ENCODE measurements at places on chromosomes 11 and 22.

- no peak for DNase-seq
These were observed 34.2 kb downstream of the POLD3 start for GRCh38 chr11:74626604-74627003.

GRCh38 chr11:70460964-70461363 lies 62.6 kb downstream of the CTTN start:
- DNase-seq = no peak

- DNase-seq = no peak
These were observed 58.4 kb upstream of the ZC3H12C start for GRCh38 chr11:110034806-110035205.

- no peak for DNase-seq
These were observed 48.8 kb downstream of the ARHGAP32 start for GRCh38 chr11:129143335-129143734.

- no peak for DNase-seq
These were observed 40.0 kb upstream of the ABTB2 start for GRCh38 chr11:34397811-34398210.

GRCh38 chr11:35594680-35595079 lies 23.6 kb upstream of the FJX1 start:
- no peak for DNase-seq

- DNase-seq = no peak
These were observed 11.5 kb downstream of the PTPRJ start for GRCh38 chr11:47991894-47992293.

DNA sequence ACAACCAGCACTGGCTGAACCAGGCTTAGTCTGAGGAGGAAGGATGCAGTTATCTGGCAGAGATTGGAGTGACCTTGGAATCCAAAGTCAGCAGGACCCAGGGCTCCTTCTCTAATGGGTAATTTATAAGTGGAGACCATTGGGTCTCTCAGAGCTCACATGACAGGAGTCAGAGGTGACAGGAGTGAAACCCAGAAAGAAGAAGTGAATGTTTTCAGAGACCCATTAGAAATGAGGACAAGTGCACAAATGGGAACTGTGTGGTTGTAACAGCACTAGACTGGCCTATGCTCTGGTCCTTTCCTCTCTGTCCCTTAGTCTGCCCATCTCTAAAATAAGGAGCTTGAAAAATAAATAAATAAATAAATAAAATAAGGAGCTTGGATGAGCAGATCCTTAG lies 107.4 kb downstream of the SERGEF start:
- no peak for DNase-seq

GRCh38 chr11:109508943-109509342 lies 87.0 kb downstream of the C11orf87 start:
- no peak for DNase-seq

GRCh38 chr11:38950867-38951266 lies 2352.8 kb upstream of the RAG2 start:
- DNase-seq = no peak

GRCh38 chr11:111922803-111923202 lies 4.1 kb downstream of the C11orf52 start:
- DNase-seq = no peak

- no peak for DNase-seq
These were observed 565.2 kb downstream of the BUD13 start for GRCh38 chr11:116207421-116208141.

- no peak for DNase-seq
These were observed 88.0 kb downstream of the DLG2 start for GRCh38 chr11:85539029-85539689.

DNA sequence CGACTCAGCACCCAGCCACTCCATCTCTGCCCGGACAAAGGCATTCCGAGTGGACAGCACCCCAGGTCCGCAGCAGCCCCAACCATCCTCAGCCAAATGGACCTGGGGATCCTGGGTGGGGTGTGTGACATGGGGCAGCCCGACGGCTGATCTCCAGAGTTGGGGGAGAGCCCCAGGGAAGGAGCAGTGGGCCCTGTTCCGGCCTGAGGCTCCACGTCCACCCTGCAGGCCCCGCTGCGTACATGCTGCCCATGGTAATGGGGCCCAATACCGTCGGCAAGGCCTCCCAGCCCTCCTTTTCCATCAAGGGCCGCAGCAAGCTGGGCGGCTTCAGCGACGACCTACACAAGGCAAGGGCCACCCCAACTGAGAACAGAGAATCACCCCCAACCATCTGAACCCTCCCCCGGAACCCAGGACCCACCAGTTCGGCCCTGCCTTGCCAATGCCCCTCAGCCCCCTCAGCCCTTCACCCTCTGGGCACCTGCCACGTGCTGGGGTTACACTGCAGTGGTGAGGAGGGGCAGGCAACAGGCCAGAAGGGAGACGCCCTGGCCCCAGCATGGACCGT lies 5.4 kb downstream of the SCGB1C1 start:
- no peak for DNase-seq

GRCh38 chr11:121661880-121662486 lies 209.2 kb upstream of the SORL1-AS1 start:
- no peak for DNase-seq

GRCh38 chr11:16860617-16861016 lies 122.2 kb downstream of the C11orf58 start:
- DNase-seq = no peak

DNA sequence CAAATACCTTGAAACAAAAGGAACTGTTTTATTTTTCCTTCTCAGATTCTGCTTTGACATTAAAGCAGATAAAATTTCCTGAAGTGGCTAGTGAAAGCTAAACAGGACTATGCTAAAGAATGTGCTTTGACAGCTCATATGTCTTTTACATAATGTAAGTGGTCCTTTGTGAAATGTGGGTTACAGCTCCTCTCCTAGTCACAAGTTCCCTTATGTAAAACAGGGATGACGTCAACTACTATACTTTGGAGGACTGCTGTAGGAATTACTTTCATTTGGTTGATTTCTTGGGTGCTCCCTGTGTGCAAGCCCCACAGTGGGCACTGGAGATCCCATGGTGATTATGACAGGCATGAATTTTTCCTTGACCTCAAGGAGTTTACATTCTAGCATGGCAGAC lies 216.6 kb upstream of the NARS2 start:
- DNase-seq = no peak

GRCh38 chr11:40273192-40273732 lies 1186.2 kb downstream of the LRRC4C start:
- DNase-seq = no peak

DNA sequence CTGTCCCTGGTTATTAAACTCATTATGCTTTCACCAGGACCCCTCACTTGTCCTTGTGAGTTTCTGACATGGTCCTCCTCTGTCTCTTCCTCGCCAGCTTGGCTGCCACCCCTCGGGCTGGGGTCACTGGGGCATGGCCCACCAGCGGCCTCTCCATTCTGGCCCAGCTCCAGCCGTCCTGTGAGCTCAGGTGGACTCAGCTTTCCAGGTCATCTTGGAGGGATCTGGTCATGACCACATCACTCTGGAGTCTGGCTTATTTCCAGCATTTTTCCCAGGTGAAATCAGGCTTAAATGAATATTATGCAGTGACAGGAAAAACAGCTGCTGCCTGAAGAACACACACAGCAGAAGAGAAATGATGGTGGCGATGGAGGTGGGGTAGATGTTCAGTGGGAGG lies 224.5 kb downstream of the ADAMTS15 start:
- no peak for DNase-seq

DNA sequence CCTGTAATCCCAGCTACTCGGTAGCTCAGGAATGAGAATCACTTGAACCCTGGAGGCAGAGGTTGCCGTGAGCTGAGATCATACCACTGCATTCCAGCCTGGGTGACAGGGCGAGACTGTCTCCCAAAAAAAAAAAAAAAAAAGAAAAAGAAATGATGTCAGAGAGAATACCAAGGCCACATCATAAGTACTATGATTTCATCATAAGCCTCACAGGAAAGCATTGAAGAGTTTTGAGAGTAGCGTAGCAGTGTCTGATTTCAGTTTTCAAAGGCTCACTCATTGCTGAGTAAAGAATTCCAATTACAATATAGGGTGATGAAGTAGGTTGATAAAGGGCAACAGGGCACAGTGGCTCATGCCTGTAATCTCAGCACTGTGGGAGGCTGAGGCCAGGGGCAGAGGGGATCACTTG lies 88.8 kb downstream of the MRTFA start:
- no peak for DNase-seq

- peak; percentile 91 for DNase-seq
These were observed at the start of gene TRABD for GRCh38 chr22:50185375-50186087. TRABD (plus strand) TSS chr22:50185913; CDS start chr22:50193061, 7,148 bp downstream.

DNA sequence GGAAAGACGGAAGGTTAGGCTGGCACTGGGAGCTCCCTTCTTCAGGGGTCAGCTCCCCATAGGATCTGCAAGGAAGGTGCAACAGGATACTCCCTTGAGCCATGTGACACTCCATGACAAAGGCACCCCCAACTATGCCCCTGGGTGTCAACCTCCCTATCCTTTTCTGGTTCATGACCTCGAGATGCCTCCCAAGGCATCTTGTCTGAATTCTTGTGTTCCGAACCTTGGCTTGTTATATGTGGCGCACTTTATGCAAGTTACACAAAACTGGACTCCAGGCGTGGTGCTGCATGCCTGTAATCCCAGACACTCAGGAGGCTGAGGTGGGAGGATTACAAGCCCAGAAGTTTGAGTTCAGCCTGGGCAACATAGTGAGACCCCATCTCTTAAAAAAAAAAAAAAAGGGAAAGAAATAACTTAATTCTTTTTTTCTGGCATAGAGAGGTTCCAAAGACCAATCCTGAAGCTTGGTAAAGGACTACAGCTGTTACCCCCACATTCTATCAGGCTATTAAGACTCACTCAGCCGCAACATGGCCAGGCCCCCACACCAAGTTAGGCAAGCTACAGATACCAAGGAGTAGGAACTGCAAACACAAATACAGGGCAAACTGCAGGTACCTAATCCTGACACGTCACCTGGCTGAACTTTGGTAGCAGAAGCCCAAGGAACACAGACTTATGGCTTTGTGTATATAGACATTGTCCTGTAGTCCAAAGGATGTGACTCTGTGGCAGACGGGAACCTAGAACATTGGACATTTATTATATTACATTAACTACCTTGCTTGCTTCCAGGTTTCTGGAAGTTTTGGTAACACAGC lies 1.4 kb downstream of the C11orf24 start:
- no peak for DNase-seq

- no peak for DNase-seq
These were observed 319.5 kb downstream of the TENM4 start for GRCh38 chr11:79121351-79121750.

DNA sequence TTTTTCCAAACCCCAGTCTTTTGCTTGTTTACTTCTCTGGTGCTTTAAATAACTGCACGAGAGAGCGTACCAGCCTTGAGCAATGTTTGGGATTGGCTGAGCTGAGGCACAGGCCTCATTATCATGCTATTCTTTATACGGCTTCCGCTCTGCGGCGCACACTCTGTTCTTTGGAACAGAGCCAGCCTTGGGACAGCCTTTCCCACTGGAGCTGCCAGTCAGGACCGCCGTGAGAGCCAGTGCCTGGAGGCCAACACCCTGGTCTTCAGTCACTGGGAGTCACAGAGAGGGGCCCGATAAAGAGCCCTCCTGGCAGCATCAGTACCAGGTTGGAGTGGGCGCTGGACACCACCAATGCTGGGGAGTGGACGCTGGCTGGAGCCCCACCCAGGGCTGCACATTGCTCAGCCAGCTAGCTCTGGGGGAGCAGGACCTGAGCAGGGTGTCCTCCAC lies 125.6 kb downstream of the BCR start:
- no peak for DNase-seq

DNA sequence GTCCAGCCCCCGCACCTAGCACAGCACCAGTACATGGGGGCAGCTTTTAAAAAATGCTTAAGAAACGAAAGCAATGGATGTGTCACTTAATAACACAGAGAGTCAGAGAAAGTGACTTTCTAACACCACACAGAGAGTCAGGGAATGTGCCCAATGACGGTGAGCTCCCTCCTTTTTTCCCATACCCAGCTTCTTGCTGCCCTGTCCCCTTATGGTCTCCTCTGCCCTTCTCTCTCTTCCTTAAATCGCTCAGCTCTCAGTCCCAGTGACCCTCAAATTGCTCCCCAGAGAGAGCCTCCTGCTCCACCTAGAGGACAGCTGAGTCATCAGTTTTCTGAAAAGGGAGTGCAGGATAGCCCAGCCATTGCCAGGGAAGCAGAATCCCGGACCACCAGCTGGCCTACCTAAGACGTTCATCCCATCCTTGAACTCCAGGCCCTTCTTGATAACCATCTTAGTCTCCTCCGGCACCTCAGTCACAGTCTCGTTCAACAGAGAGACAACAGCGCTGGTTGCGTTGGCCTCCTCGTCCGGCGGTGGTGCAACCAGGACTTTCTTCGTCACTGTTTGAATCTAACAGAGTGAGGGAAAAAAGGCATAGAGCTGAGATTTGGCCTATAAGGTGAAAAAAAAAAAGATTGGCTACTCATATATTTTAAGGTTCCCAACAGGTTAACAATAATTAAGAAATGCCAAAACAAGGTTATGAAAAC lies 113.5 kb downstream of the SLC1A2 start:
- no peak for DNase-seq
